ENCODE measurements at places on chromosomes 6 and 20.

DNA sequence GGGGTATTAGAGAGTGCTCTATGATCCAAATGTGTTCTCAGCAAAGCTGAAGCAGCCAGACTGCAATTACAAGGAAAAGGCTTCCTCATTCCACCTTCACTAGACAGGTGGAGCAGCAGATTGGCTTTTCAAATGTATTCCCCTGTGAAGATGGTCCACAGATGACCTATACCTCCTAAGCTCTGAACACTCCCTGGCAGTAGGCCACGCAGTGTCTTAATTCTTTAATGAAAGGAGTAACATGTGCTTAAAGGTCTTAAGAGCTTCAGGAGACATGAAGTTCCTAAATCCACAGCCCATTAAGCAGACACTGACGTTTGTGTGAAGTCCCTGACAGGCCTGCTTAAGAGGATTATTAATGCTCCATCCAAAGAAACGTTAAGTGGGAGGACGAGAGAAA lies 138.9 kb upstream of the NUP153 start:
- no peak for DNase-seq

DNA sequence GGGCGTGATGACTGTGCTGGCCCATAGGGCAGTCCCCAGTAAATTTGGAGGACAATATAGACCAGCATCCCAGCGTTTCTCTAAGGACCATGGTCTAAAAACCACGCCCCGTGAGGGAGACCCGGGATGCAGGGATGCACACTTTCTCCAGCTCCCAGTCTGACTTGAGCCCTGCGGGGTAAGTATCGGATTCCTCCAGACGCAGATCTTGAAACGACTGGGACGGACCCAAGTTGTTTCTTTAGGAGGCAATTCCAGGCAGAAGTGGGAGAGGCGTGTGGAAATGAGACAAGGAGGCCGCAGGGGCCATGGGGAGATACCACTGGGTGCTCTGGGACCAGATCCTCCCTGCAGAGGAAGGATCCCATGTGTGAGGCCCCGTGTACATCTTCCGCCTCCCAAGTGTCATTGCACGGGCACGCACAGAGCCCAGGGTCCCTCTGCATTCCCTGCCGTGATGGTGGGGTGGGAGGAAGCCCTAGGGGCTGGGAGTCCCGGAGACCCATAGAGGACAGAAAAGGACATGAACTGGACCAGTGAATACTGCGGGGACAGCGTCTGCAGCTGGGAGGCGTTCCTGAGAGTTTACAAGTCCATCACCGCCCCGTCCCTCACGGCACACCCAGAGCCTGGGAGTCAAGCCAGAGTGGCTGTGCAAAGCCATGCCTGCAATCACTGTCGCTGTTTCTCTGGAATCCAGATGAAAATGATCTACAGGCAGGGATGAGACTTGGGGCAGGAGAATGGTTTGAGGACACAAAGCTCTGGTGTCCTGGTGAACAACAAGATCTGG lies 522.9 kb downstream of the CDH26 start:
- DNase-seq, result no peak

GRCh38 chr6:161590961-161591627 lies 317.2 kb upstream of the AGPAT4 start:
- DNase-seq, result no peak

DNA sequence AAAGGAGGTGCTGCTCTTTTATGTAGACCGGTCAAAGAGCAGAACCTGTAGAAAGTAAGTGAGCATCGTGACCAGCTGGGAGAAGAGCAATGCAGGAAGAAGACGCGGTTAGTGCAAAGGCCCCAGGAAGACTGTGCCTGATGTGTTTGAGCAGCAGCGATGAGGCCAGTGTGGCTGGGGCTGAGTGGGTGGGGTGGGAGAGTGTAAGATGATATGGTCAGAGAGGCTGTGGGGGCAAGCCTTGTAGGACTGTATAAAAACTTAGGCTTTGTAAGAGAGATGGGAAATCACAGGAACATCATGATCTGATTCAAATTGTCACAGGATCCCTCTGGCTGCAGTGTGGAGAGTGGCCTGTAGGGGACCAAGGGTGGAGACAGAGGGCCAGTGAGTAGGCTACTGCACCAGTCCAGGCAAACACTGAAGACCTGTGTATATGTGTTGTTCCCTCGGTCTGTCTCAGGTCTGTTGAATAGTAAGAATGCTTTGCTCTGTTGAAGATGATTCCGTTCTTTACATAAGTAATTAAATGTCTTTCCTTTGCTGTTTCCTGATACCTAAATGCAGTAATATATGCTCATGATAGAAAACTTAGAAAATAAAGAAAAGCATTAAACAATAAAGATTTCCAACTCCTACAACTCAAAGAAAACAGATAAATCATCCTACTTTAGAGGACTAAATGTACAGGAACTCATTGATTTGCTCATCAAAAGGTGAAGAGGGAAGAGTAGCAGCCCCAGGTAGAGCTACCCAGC lies 23.6 kb upstream of the WFDC2 start:
- DNase-seq, result no peak

- no peak for DNase-seq
Measured at GRCh38 chr6:11374036-11375010, 141.9 kb upstream of the NEDD9 start.

GRCh38 chr6:34414999-34415858 lies 10.6 kb downstream of the RPS10 start:
- DNase-seq, result peak; percentile 76

GRCh38 chr6:5617179-5617578 lies 355.9 kb downstream of the FARS2 start:
- DNase-seq, result no peak

DNA sequence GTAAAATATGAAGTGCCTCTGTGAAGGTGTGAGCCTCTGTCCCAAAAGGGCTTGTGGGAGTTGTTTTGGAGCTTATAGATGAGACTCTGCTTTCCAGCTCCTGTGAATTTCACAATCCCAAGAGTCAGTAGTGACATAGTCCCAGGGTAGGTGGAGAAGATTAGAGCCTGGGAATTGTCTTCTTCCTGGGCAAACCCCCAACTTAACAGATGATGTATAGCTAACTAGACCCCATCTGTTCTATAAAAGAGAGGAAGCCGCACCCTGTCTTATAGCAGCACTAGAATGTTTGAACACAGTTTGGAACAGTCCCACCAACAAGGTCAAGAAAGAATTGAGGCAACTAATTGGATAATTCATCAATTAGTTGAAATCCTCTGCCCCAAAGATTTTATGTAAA lies 294.7 kb downstream of the ZNF217 start:
- DNase-seq, result no peak

GRCh38 chr6:53244958-53245357 lies 96.3 kb upstream of the GCM1 start:
- DNase-seq, result no peak

GRCh38 chr20:56730996-56731395 lies 101.9 kb downstream of the TFAP2C start:
- DNase-seq, result no peak

DNA sequence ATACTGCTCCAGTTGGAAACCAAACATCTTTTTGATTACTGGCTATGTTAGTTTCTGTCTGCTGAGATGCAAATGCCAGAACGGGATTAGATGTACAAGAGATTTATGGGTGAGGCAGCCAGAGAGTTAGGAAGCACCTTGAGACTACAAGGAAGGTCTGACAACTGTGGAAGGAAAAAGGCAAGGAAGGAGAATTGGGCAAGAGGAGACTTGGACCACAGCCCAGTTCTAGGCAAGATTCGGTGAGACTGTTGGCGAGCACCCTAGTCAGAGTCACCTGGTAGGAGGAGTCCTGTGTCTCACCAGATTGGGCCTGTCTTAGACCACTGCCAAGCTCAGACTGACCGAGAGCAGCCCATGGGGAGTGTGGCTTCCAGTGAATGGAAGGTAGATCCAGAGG lies 91.8 kb upstream of the F13A1 start:
- DNase-seq, result no peak

DNA sequence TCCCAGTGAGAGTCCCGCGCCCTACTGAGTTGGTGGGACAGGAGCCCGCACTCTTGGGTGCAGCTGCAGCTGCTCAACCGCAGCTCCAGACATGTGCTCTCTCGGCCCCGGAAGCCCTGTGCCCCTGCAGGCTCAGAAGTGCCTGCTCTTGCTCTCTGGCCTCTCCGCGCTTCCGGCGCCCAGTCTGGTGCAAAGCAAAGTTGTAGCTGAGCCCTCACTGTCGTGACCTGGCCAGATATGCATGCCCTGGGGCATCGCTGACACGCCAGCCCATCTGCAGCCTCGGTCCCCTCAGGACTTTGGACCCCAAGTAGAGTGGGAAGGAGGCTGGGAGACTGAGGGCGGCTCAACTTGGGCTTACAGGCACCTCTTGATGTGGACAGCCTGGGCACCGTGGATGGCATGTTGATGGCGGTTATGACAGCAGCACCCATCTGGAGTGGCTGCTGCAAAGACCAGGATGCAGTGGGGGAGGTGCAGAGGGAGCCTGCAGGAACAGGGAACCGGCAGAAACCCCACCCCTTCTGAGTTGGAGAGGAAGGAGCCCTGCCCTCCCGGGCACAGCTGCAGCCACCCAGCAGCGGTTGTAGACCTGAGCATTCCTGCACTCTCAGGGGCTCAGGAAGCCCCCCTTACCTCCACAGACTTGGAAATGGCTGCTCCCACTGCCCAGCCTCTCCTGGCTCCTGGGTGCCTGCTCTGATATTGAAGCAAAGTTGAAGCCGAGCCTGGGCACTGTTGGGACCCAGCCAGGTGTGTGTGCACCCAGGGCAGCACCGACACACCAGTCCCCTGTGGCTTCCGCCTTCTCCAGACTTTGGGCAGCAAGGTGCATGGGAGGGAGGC lies 462.6 kb downstream of the TBC1D32 start:
- no peak for DNase-seq

DNA sequence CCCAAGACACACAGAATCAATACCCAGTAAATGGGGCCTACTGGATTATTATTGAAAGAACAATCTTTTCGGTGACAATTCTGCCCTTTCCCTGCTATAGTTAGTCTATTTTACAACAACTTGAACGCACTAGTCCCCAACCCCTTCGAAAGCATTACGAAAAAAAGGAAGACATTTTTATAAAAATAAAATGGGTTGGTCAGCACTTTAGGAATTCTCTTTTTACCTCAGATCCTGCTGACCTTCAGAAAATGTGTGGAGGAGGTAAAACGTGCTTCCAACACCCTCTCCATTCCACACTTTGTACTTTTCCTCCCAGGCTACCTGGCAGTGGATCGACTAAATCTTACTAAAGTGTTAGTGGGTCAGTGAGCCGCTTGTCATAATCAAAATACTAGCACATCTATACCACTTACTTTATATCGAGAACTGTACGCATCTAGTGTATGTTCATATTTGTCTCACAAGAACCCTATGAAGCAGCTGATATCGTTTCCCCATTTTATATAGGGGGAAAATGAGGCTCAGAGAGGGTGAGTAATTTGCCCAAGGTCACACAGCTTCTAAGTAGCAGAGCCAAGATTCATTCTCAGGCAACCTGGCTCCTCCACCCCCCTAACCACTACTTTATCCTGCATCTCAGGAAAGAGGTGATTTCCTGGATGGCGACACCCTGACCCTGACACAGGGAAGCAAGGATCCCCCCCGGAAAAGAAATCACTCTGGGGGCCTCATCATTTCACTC lies 10.6 kb downstream of the NFATC2 start:
- DNase-seq, result no peak

- DNase-seq, result peak; percentile 33
Measured at GRCh38 chr6:148704400-148705246, 42.2 kb upstream of the UST start.
